ENCODE measurements at places on chromosomes 2 and 18.

DNA sequence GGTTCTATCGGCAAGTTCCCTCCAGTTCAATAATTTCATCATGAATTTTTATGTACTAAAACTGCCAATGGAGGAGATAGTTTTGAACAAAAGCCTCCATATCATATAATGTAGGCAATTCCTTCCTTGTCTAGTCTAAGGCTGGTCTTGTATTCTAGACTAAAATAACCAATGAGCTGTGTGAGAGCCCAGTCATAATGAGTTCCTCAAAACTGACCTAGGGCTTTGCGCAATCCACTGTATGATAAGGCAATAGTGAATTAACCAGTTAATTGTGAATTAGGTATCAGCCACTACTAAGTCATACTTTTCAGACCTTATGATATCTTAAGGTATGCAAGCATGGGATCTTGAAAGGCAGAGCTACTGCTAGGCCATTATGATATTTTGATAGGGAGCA is 7.6 kb upstream of the UXS1 start:
- no peak for DNase-seq

DNA sequence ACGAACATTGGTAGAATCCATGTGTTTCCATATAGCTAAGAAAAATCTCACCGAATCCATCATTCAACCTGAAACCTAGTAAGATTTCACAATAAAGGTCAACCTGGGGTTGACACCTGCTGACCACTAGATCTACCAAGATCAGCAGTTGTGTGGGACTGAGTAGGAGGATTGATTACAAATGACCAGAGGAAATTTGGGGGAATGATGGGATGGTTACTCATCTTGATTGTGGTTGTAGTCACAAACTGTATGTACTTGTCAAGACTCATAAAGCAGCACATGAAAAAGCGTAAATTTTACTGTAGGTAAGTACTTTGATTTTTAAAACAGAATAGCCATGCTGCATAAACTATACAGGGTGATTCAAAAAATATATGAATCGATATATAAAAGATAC is 14.7 kb downstream of the DAPL1 start:
- DNase-seq: no peak

DNA sequence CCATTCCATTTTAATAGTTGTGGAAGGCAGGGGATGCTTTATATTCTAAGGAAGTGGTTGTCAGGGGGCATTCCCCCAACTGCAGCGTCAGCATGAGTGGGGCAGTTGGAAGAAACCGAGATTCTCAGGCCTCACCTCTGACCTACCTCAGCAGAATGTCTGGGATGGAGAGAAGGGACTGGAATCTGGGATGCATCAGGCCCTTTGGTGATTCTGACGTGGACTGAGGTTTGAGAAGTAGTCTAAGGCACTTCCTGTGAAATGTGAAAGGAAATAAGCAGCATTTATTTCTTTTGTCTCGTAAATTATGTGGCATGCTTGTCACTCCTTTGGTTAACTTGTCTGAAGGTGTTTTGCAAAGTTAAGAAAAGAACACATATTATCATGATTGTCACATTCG is 540.7 kb upstream of the NETO1 start:
- no peak for DNase-seq

DNA sequence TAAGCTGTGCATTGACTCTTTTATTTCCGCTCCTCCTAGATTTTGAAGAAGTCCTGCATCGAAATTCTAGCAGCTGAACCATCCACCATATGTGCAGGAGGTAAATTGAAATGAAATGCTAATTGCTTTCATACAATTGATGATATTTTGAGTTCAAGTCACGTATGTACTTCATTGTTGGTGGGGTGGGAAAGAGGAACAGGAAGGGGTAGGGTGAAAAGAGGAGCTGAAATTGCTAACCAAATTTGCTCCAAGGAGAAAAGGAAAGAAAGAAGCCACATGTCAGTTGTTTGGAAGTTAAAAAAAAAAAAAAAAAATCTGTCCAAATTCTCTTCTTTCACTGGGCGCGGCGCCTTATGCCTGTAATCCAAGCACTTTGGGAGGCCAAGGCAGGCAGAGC is 77.8 kb downstream of the ANTXR1 start:
- DNase-seq: no peak

DNA sequence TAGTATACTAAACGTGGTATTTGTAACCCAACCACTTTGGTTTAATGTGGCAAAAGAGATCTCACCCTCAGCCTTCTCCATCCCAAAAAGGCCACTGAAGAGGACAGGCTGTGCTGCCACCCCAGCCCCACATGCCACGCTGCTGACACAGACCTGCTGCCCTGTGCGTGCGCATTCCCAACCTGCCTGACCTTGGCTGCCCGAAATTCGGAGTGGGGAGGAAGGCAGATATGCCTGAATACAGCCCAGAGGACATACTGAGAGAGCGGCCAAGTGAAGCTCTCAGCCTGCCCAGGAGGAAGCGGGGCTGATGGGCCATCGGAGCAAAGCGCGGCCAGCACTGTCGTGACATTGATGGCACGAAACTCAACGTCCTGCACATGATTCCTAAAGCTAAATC is 70.0 kb downstream of the HDAC4 start:
- no peak for DNase-seq

DNA sequence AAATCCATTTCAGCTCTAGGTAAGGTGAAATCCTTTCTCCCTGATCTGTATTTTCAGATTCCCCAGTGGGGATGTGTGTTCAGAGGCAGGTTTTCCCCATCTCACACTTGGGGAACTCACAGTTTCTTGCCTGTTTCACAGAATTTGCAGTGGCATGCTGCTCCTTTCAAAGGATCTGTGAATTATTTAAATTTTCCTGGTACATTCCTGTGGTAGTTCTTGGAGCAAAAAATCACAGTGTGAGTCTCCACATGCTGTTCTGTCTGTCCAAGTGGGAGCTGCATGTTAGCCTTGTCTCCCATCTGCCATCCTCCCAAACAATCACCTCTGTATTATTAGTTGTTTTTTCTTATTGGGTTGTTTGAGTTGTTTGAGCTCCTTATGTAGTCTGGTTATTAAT is 372.9 kb downstream of the ARL6IP6 start:
- DNase-seq: no peak

GRCh38 chr18:31156821-31157763 is 5.6 kb downstream of the DSC1 start:
- DNase-seq: no peak

DNA sequence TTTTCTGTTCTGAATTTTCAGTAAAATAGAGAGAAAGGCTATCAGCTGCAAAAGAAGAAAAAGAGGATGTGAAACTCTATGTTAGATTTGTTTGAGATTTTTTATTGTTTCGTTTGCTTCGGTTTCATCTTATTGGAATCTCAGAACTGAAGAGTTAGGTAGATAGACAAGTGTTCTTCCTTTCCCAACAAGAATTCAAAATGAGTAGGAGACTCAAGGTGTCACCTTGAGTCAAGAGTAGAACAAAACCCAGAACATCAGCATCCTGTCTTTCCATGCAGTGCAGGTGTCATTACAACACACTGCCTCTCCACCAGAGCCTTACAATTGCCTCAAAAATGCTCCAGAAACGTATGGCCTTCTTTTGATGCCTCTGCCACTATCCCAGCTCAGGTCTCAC is 21.1 kb downstream of the NBAS start:
- DNase-seq: no peak

DNA sequence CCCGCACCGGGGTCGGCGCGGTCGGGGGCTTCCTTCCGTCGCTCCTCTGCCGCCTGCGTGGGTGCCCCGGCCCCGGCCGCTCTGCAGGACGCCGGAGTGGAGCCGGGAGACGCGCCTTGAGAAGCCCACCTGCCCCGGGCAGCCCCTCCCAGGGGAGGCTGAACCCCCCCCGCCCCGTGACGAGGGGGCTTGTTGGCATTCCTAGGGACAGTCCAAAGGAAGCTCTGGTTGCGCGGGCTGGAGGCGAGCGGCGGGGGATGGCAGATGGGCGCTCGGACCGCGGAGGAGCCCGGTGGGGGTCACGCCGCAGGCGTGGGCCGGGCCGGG is 133.5 kb upstream of the MGAT5 start:
- DNase-seq: peak; percentile 62

All from stimulated activated effector memory CD8-positive, alpha-beta T cell treated with anti-CD3 and anti-CD28 coated beads, Interleukin-12 subunit alpha, Interleukin-12 subunit beta, amount 100 ng/mL, for 72 hours (primary cell).